Muscle of leg (tissue), 16 donors: ENCODE measurements at places on chromosomes 7 and 10.
A peak's percentile ranks its signal among the peaks of the same experiment; 100 is the strongest.

GRCh38 chr10:4281190-4281825 is 496.3 kb upstream of the KLF6 start:
- no peak for DNase-seq

DNA sequence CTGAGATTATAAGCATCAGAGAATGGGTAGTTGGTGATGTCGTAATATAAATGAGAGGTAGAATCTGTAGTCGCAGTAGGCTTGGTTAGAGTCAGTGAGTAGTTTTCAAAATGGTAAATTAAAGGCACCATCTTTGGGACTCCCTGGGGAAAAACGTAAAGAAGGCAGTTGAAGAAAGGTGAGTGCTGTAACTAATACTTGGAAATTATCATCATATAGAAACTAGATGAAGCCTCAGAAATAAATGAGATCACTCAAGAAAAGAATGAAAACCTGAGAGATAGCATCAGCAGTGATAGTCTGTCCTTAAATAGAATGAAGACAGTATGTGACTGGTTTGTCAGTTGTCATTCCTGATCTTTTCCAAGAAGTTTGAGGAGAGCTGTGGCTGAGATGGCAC is 23.8 kb downstream of the PALS2 start:
- no peak for DNase-seq

GRCh38 chr7:7136466-7137381 is 45.6 kb upstream of the C1GALT1 start:
- DNase-seq = peak; percentile 57

- DNase-seq = peak; percentile 35
Observed at GRCh38 chr10:6162589-6163356, 40.0 kb upstream of the PFKFB3 start.

- DNase-seq = no peak
Observed at GRCh38 chr10:75209086-75209920, 1.3 kb upstream of the VDAC2 start.

GRCh38 chr7:39588416-39588815 is 22.2 kb downstream of the YAE1 start:
- no peak for DNase-seq

DNA sequence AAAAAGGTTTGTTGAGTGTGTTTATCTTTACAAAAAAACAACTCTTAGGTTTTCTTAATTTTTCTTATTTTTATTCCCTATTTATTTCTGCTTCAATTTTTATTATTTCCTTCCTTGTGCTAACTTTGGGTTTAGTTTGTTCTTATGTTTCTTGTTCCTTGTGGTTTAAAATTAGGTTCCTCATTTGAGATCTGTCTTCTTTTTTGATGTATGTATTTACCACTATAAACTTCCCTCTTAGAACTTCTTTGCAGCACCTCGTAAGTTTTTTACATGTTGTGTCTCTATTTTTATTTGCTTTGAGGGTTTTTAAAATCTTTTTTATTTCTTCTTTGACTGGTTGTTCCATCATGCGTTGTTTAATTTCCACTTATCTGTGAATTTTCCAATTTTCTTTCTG is 1217.1 kb upstream of the CELF2 start:
- DNase-seq = no peak

GRCh38 chr7:79414910-79415309 is 38.6 kb downstream of the MAGI2 start:
- peak; percentile 41 for DNase-seq

DNA sequence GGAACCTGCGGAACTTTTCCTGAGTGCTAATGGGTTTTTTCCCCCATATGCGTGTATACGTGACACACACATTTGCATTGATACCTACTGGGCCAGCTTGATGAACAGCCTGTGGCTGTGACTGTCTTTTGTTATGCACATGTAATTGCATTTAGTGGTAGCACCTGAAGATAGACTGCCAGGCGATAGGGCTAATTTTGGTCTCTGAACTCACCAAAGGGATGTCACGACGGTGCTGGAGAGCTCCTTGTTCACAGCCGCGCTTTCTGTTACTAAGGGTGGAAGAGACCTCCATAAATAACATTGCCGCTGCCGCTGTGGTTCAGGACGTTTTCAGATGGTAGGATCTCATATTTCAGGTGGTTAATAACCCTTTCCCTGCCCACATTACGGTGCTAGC is 133.2 kb downstream of the CAMK1D start:
- DNase-seq = peak; percentile 63

DNA sequence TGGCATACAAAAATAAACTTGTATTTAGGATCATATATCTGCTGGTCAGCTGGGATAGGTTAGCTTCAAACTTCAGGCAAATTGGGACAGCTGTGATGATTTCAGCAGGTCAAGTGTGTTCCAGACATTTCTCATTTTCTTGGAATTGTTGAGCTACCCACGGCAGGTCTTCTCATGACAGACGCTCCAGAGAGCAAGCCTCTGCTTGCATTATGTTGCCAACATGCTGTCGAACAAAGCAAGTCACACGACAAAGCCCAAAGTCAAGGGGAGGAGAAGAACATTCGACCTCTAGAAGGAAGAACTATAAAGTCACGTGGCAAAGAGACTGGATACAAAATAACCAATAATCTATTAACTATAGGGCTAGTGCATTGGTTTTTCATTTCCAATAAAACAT is 103.5 kb downstream of the RAB18 start:
- DNase-seq = no peak

DNA sequence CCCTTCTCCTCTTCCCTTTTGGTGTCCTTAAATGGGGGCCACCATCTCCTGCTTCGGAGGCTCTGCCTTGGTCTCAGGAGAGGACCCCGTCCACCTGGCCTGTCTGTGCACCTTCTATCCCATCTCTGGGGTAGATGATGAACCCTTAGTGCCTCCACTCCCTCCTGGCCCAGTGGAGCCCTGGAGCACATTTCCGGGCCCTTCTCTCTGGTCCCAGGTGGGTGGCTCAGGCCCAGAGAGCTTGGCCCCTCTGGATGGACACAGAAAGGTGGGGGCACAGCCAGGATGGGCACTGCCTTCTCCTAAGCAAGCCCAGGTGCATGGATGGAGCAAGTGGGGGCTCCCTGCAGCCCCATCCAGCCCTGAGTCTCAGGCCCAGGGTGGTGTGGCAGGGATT is 121.4 kb upstream of the RET start:
- DNase-seq = no peak

DNA sequence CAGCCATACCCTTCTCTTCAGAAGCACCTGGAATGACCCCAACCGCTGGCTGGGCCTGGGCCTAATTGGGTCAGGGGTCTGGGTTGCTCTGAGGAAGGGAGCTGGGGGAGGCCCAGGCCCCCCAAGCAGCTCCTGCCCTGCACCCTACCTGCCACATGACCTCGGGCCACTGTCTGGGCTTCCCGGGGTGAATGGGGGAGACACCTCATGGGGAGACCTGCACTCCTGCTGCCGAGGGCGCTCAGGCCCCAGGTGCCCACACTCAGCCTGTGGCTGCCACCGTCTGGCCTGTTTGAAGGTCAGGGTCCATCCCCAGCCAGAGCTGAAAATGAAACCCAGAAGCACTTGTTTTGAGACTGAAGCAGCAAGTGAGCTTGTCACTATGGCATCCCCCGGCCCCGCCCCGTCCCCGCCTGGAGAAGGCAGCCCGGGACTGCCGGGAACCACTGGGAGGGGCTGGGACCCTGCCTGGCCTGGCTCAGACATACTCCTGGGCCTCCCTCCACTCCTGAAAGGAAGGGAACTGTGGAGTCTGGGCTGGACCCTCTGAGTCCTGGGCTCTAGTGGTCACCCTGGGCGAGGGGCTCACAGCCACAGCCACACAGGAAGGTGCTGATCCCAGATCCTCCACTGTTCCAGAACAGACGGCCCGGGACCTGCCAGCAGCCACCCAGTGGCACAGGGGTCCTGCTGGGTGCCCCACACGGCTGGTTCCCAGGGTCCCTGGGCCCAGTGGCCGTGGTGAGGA is 7.4 kb upstream of the MICALL2 start:
- peak; percentile 82 for DNase-seq

GRCh38 chr10:124131172-124131571 is 37.8 kb upstream of the CHST15 start:
- no peak for DNase-seq
